ENCODE measurements at places on chromosomes 5 and 9.

GRCh38 chr5:172599204-172599567 lies 41.9 kb upstream of the NEURL1B start:
- no peak for DNase-seq

- DNase-seq: no peak
Measured at GRCh38 chr5:58294598-58295305, 165.1 kb downstream of the PLK2 start.

DNA sequence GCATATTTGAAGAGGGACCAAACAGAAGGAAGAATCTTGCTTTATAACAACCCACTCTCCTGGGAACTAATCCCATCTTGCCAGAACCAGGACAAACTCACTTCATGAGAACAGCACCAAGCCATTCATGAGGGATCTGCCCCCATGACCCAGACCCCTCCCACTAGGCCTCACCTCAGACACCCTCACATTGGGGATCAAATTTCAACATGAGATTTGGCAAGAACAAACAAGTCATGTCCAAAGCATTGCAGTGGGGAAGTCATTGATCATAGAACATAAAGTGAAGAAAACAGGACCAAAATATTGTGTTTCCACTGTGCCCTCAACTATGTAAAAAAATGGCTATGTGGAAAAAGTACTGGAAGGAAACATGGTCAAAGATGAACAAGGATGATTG lies 43.9 kb downstream of the MAP1B start:
- DNase-seq: no peak

- DNase-seq: no peak
Measured at GRCh38 chr5:123756318-123756665, 244.3 kb downstream of the CSNK1G3 start.

DNA sequence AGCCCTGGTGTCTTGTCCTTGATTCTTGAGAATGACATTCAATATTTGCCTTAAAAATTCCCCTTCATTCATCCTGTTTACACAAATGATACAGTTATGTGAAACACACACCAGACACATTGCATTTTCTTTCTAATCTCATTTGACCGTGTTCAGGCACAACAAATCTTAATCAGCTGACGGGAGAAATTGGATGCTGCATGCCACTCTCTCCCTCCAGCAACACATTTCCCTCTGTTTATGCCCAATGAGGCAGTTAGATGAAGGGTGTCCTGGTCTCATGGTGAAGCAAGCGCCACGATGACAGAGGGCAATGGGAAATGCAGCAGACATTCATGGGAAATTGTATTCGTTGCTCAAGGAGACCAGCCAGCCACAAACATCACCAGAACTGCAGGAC lies 3.2 kb upstream of the FGF1 start:
- no peak for DNase-seq

DNA sequence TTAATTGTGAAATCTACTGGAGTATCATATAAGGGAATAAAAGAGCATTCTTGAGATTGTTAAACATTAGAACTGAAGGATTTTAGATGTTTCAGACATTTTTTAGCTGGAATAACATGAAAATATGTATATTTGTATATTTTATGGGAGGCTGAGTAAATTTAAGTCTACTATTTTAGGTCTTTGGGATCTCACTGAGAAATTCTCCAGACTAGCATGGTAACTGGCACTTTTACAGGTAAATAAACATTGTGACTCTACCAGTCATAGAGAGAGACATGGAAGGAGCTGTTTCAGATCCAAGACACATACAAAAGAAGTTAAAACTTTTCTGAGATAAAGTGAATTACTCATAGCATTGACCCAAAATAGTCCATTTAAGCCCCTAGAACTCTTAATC lies 59.4 kb downstream of the NDUFAF2 start:
- no peak for DNase-seq

DNA sequence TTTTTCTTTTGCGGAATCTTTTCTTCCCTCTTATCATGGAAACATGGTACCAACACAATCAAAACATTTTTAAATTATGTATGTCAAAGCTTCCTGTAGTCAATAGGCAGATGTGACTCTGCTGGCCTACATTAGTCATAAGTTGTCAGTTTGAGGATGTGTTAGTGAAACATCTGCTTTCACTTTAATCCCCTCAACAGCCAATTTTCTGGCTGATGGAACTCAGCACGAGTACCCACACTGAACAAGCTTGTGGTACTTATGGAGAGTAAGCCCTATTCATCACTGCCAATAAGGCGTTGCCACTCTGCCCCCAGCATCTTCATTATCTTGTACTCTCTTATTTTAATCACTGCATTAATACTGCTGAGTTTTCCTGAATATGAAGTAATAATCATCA lies 1034.4 kb downstream of the CDH9 start:
- no peak for DNase-seq

- DNase-seq: no peak
Measured at GRCh38 chr9:126607731-126608130, 6.0 kb upstream of the LMX1B start.

DNA sequence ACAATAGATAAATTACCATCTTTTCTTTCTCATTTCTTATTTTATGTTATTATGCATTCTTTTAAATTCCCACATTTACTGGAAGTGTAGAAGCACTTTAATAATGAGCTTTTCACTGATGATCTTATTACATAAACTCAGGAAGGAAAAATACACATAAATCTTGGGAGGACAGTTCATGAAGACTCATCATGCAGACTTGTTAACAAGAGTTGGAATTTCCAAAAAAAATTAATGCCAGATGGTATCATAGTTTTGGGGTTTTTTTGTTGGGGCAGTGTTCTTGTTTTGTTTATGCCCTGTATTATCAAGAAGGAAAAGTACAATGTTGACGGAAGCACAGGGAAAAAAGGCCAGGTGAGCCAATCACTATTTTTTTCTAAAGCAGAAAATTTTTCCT lies 35.1 kb downstream of the CEMIP2 start:
- DNase-seq: no peak
